ENCODE measurements at places on chromosomes 1 and 21.

DNA sequence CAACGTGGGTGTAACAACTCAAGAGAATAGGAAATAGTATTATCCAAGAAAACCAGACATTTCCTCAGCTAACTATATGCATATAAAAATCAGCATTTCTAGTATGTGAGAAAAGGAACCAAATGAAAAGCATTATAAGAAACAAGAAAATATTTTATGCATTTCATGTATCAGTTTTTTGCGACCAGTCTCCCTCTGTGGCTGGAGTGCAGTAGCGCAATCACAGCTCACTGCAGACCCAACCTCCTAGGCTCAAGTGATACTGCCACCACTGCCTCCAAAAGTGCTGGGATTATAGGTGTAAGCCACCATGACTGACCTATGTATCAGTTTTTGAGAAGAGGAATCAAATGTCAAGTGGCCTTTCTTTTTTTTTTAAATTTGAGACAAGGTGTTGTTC lies 31.0 kb downstream of the SLC16A1 start:
- no peak for DNase-seq

DNA sequence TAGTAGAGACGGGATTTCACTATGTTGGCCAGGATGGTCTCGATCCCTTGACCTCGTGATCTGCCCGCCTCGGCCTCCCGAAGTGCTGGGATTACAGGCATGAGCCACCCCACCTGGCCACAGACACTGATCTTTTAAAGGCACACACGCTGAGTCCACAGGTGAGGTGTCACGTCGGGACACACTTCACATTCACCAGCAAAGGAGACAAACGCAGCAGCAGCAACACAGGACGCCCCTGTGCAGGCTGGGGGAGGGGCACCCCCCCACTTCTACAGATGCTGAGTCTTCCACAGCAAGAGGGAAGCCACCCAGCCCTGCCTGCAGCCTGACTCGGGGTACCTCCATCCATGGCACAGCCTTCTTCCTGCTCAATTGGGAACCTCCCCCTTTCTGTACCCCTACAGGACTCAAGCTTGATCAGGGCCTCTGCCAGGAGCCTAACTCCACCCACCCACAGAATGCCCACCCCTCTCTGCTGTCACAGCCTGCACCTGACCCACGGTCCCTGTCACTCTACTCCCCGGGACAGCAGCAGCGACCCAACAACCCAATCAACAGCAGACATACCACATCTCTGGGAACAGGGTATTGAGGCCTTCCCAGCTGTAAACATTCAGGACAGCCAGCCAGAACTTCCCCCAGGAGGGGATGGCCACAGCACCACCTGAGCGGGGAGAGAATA lies 9.5 kb downstream of the LSS start:
- DNase-seq = no peak

GRCh38 chr21:25578056-25578961 lies 29.0 kb downstream of the MRPL39 start:
- no peak for DNase-seq

DNA sequence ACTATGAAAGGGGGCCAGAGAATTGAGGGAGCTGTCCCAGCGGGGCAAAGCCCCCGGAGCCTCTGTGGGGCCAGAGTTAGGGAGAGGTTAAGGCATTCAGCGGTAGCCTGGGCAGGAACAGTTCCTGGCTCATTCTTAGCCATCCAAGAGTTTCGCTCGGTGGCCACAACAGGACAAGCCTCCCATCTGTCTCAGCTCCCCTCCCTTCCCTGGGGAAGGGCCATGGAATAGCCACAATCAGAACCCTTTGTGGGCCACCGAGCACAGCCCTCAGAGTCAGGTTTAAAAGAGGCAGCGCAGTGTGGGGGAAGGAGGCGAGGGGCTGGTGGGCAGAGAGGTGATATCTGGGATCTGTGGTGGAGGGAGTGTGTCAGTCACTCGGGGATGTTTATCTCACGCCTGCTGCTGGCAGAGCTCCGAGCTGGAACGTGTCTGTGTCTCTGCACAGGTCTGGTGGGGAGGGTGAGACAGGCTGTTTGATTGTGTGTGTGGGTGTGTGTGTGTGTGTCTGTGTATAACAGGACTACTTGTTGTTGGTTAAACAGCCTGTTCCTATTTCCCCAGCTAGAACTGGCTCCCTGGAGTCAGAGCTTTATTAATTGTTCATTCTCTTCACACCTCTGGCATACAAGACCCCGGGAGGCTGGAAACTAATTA lies 49.6 kb upstream of the GOLT1A start:
- DNase-seq = no peak

- DNase-seq = no peak
Measured at GRCh38 chr1:64921771-64922170, 44.6 kb downstream of the JAK1 start.

DNA sequence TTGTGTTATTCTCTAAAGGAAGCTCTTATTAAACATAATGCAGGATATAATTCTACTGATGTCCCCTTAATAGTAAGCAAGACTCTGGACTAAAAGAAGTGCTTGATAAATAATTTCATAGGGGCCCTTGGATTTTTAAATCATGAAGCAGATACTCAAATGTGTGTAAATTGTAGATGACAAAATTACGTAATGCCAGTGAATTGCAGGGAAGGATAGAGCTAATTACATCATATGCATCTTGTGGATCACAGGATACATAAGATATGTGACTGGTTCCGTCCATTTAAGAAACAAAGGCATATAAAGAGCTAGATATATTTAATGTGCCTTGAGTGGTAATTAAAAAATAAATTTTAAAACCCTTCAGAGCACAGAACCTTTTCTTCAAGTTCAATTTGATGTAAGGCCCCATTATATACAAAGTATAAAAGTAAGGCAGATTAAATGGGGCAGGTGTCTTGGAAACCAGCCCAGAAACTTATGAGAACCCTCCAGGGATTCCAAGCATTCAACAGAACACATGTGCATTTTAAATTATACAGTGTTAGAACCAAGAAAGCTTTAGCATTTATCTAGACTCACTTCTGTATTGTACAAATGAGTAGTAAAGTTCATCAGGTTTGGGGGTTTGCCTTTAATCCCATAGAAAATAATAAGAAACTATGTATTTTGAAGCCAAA lies 190.4 kb downstream of the NCAM2 start:
- DNase-seq = no peak

DNA sequence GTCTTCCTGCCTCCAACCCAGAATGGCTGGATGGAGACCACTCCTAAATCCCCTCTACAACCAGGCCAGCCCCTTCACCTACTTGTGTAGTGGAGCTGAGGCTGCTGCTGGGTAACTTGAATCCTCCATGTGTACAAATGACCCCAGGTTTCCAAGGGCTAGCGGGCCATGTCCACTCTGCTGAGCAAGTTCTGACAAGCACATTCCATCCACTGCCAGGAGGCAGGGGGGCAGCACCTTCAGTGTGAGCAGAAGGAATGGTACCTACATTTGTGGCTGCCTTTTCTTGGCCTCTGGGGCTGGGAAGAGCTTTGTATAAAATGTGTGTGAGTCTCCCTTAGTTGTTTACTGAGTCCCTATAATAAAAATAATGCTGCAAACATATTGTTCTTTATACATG lies 14.5 kb downstream of the KIAA0040 start:
- DNase-seq = no peak

DNA sequence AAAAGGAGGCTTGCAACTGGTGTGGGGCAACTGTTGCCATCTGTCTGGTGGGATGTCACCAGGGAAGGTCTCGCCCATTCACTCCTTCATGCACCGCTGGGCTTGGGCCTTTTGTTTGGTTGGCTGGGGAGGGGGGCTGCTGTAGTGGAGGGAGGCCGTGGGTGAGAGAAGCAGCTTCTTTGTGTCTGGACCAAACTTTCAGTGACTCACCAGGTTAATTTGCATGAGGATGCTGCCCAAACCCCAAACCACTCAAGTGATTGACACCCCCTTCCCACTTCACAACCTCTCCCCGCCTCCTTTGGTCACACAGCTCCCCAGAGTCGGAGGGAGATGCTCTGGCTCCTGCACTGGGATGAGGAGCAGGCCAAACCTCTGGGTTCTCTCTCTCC lies 19.7 kb downstream of the BTG2 start:
- DNase-seq = peak; percentile 32

GRCh38 chr1:32180186-32181060 lies 948 bp downstream of the TXLNA start:
- no peak for DNase-seq

GRCh38 chr21:39088831-39089380 lies 94.3 kb downstream of the PSMG1 start:
- no peak for DNase-seq

DNA sequence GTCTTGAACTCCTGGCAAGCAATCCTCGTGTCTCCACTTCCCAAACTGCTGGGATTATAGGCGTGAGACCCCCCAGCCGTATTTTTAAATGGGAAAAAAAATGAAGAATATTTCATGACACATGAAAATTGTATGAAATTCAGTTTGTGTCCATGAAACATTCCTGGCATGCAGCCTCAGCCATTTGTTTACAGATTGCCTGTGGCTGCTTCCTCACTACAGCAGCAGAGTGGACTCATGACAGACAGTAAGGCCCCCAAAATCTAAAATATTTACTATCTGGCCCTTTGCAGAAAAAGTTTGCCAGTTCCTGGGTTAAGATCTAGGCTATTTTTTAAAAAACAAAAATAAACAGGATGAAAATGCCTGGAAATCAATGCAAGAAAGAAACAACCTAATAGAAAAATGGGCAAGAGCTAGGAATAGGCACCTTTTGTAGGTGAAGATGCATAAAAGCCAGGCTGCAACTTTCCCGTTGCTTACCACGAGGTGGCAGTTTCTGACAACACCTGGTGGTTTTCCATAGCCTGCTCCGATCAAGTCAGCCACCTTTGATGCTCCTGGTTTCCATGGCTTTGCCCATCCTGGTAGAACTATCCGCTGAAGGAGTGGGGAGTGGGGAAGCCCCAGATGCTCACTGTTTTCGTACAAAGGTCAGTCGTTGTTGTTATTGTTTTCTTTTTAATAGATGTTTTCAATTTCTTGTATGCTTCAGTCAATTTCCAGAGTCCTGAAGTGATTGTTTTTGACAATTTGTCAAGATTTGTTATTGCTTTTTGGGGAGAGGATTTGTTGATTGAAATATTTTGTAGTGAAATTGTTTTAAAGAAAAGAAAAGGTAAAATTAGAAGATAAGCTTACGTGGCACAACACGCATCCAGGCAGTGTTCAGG lies 24.3 kb downstream of the UBE2Q1 start:
- no peak for DNase-seq

DNA sequence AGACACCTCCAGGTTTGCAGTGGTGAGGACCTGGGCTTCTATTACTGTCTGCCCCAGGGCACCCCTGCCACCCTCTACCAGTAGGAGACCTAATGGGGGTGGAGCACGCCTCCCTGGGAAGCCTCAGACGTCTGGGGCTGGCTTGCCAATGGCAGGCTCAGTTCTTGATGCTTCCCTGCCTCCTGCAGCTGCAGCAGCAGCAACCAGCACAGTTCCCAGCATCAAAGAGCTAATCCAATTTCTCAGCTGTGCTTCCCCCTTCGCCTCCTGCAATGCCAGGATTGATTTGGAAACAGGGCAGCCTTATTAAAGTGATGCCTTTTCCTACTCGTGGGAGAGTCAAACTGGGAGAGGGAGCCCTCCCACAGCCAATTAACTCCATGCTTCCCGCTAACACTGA lies 8.2 kb downstream of the SYT2 start:
- DNase-seq = no peak

DNA sequence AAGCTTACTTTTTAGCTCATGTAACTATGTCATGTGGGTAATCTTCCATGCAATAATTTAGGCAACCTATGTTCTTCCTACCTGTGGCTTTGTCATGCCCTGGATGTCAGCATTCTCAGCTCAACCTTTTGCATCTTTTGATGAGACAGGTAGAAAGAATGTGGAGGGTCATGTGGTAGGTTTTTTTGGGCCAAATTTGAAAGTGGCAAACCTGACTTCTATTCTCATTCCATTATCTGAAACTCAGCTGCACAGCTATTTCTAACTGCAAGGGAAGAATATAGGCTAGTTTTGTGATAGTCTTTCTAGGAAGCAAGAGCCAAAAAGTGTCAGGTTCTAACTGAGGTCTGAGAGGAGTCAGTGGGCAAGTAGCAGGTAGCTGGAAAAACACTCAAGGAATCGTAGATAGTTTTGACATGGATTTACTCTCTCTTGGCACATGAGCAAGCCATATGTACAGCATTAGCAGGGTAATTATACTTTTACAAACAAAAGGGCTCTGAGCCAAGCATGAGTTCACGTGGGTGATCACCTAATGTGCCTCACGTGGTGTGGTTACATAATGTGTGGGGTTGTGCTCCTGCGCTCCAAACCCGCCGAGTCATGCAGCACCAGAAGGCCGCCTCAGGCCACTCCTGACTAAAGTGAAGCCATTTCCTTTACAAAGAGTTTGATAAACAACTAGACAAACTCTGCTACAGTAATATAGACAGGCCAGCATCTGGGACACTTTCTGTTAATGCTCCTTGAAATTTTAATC lies 1013.8 kb downstream of the PLA2G4A start:
- DNase-seq = no peak

DNA sequence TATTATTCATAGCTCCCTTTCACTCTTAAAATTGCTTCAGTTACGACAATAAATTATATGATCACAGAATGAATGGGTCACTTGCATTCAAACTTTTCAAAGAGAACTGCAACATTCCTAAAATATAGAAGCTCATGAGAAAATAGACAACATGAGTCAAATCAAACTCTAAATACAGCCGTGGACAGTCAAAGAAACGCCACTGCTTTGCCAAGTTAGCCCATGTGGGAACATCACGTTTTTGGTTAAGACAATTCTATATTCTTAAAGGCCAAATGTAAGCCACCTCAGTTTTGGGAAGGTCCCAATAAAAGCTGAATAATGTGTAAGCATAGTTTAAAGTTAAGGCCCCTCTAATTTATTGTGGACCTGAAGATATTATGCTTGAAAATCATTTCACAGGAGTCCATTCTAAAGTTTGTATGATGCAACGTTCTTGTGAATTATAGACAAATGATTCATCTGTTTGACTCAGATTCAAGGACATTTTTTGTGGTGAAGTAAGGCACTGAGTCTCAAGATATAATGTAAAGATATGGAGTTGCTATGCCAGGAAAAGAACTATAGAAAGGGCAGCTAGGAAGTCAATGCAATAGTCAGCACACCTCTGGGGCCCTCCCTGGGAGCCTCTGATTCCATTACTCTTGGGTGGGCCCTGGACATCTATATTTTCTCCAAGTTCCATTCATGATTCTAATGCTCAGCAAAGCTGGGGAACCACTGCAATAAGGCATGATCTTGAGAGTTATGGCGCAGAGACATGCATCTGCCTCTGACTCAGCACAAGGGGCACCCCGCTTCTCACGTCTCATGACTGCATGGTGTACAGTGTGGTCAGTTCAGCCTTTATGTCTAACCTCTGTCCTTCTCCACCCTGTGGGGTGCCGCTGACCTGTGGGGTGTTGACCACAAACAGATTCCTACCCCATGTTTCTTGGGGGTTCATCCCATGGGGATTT lies 33.9 kb downstream of the ETS2 start:
- no peak for DNase-seq

DNA sequence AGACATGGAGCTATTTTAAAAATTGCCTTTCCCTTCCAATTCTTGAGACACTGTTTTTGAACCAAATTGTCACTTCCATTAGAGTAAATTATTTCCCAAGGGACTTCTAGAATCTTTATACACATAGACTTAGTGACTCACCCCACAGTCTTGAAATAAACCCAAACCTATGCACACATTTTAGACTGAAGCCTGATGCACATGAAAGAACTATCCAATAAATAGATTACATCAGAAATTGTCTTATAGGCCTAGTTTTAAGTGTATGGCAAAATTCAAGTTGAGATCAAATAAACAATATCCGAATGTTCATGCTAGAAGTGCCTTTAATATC lies 32.2 kb upstream of the ZNF326 start:
- no peak for DNase-seq

Measured in activated CD8-positive, alpha-beta memory T cell treated with anti-CD3 and anti-CD28 coated beads for 48 hours (primary cell).